ENCODE measurements at places on chromosomes 4 and X. TPM values are rescaled to one million over a fixed set of nuclear protein-coding genes. Genes with fewer than 3 reads are reported as not detected.

The MEPE gene
- not detected for total RNA-seq

The TCP11X2 gene
- not detected for total RNA-seq

- no peak for DNase-seq
These were observed 21.3 kb upstream of the CXCL6 start for GRCh38 chr4:73815145-73815544.

DNA sequence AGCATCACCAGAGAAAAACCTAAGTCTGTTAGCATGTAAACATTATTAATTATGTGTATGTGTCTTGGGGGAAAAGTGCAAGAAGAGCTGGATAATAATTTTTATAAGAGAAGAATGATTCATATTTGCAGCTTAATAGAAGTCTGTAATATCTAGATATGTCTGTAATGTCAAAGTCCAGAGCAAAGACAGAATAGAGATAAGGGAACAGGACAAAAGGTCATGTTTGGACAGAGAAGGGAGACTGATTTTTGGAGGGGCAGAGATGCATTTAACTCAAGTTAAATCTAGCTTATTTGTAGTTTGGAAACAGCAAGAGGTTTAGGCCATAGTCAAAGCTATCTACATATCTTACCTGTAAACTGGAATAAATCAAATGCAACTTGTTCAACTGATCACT lies 61.2 kb downstream of the MAGED1 start:
- DNase-seq: no peak

- DNase-seq: no peak
These were observed 1157.4 kb downstream of the FAM133A start for GRCh38 chrX:94831364-94831763.

The GAR1 gene
- total RNA-seq: 27.2 TPM

The MGARP gene
- not detected for total RNA-seq

- DNase-seq: no peak
These were observed 6.9 kb upstream of the PGRMC2 start for GRCh38 chr4:128294464-128294863.

GRCh38 chrX:153905481-153906095 lies 1.1 kb downstream of the AVPR2 start:
- DNase-seq: no peak

DNA sequence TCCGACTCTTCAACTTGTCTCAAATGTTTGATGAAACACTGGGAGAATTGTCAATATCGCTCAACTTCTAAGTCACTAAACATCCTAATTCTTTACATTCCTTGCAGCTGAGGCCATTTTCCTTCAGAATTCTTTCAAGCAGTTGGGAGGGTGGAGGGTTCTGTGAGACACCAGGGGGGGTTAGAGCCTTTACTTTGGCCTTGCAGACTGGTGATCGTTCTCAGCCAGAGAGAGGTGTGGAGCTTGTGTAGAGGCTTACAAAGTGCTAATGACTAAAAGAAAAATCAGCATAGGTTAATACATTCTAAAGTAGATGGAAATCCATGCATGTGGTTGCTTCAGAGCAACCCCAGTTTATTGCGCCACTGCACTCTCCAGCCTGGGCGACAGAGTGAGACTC lies 21.3 kb upstream of the SOX3 start:
- DNase-seq: no peak
